ENCODE measurements at places on chromosomes 7 and 10.

DNA sequence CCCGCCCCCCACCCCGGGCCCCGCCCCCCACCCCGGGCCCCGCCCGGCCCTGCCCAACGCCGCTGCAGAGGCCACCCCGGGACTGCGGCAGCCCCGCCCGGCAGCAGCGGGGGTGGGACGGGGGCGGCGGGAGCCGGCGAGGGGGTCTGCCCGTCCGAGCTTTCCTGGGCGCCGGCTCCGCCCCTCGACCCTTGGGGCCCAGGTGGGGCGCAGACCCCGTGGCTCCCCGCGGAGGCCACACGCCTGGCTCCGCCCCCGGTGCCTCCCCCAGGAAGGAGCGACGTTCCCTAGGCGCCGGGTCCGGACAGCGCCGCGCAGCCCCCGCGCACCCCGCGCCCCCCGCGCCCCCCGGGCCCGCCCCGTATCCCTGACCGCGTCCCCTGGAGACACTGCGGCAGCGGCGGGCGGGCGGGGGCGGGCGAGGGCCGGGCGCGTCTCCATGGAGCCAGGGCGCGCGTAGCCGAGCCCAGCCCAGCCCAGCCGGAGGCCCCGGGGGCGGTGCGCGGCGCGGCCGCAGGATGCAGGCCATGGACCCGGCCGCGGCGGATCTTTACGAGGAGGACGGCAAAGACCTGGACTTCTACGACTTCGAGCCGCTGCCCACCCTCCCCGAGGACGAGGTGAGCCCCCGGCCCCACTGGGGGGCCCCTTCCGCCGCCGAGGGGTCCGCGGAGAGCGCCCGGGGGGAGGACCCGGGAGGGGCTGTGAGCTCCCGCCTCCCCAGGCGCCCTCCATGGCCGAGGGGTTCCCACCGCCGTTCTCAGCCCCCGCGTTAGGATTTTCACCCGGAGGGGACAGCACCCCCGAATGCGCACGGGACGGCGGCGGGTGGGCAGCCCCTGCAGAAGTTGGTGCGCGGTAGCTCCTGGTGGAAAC is at the start of gene KNDC1:
Gene KNDC1, plus strand, starts transcription at position 270 of the 876 bp plus-strand sequence. Its CDS starts 249 bp downstream, at position 519.
- peak; percentile 79 for DNase-seq

DNA sequence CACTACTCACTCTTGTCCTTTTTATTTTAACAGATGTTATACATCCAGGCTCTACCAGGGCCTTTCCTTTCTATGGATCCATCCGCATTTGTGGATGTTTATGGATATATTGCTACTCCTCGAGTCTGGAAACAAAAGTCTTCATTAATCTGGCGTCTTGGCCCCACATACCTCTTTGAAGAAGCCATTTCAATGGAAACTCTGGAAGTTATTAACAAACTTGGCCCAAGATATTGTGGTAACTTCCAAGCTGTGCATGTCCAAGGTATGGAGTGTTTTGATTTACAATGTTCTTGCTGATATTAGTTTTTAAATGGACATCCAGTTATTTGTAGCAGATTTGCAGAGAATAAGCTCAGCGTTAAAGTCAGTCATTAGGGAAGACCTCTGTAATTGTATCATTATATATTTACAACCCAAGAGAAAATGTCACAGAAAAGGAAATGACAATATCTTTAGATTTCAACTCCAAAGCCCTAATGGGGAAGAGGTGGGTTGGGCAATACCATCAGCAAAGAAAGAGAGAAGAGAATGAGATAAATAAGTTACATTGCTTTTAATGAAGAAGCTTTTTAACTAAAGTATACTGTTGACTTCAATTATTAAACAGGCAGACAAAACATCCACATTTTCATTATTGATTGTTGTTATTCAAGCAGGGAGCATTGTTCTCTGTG is 102.1 kb downstream of the WDFY4 start:
- DNase-seq: no peak

- DNase-seq: peak; percentile 93
These were observed 80.5 kb downstream of the TNS3 start for GRCh38 chr7:47501406-47501805.

GRCh38 chr10:32909456-32909855 is 48.6 kb downstream of the ITGB1 start:
- DNase-seq: peak; percentile 12

All from adipocyte (in vitro differentiated cells).